ENCODE measurements at places on chromosomes 4 and X. TPM values are rescaled to one million over a fixed set of nuclear protein-coding genes. Genes with fewer than 3 reads are reported as not detected.
A peak's percentile ranks its signal among the peaks of the same experiment; 100 is the strongest.

GRCh38 chr4:117284736-117285135 lies 199.4 kb upstream of the TRAM1L1 start:
- no peak for ATAC-seq

The ZAR1 gene
- total RNA-seq, result not detected

The RBM10 gene
- total RNA-seq, result 30.2 TPM

The SPANXD gene
- total RNA-seq, result not detected

- no peak for ATAC-seq
Observed at GRCh38 chr4:6221301-6221850, 21.0 kb upstream of the JAKMIP1 start.

GRCh38 chr4:73661646-73662119 lies 41.4 kb upstream of the RASSF6 start:
- ATAC-seq, result no peak

DNA sequence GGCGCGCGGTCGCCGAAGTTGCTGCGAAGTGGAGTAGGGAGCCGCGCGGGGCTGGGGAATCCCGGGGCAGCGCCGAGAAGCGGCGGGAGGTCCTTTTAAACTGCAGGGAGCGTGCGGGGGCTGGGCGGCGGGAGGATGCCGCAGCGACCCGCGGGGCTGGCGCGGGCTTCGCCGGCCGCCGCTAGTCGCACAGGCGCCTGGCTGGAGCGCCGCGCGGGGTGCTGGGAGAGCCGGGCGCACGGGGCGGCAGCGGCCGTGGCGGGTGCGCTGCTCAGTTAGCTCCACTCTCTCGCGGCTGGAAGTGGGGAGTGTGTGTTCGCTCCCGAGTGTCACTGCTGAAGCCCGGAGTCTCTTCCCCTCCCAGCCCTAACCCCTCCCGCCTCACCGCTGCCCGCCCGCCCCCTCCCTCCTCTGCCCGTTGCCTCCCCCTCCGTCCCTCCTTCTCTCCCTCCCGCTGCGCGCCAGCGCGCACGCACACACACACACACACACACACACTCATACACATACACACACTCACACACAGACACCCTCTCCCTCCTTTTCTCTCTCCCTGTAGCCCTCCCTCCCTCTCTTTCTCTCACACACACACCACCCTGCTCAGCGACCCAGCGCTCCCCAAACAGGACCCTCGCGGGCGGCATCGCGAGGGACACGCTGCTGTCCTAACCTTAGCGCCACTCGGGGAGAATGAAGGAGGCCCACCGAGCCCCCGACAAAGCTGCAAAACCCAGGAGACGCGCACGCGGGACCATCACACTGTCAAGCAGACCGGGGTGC lies at the start of gene NDNF:
TSS of gene NDNF (minus strand) at position 312 of the 780 bp plus-strand sequence. CDS start 26,698 bp downstream, outside the sequence.
- ATAC-seq, result peak; percentile 76

The TMEM185A gene
- total RNA-seq, result 15.9 TPM

GRCh38 chr4:39525822-39526690 lies 1.2 kb downstream of the UGDH start:
- no peak for ATAC-seq

GRCh38 chrX:53357799-53358530 lies 64.5 kb downstream of the SMC1A start:
- ATAC-seq, result no peak

The MAMLD1 gene
- total RNA-seq, result 2.2 TPM

DNA sequence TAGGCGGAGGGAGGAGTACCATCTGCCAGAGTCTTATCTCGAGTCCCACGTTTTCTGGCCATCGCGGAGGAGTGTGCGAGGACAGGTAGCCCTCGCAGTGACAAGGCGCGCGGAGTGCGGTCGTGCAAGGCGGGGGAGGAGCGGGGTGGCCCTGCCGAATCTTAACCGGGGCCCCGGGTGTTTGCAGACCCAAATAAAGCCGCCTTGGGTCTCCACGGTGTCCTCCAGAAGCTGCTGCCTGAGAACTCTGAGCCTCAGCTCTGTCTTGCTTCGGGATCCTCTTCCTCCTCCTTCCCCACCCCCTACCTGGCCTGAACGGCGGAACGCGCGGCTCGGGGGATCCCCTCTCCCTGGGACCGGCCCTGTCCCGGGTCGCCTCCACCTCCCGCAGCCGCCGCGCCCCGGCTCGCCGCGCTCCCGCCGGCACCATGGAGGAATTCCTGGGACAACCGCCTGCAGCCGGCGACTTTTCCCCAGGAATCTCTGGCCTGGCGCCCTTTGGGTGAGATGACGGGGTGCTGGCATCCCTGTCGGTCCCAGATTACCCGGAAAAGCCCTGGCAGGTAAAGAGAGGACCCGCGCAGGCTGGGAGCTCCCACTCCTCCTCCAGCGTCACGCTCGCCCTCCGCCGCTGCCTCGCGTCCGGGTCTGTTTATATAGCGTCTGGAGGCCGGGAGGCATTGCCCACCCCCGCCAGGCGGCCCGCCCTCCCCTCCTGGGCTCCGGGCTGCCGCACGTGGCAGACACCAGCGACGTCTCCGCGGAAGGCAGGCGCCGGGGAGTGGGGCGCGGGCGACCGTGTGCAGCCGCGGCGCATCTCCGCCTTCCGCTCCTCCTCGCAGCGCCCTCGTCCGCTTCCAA lies at the start of gene GALNTL6:
TSS of gene GALNTL6 (plus strand) at position 740 of the 861 bp plus-strand sequence.
- peak; percentile 32 for ATAC-seq

The PNMA5 gene
- not detected for total RNA-seq

The RLIM gene
- total RNA-seq, result 30.2 TPM

DNA sequence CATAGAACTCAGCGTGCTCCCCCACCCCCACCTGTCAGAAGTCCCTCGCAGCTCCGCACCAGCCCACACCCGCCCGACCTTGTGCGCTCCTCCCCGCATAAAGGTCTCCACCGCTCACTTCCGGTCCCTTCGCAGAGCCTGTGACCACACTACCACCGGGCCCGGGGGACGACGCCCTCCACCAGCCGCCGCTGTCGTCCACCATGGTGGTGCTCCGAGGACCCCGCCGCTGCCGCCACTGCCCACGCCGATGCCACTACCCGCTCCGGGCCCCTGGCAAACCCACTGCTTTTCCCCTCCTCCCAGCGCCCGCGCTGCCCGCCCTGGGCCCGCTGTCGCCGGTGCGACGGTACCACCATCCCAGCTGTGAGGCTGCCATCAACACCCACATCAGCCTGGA lies 79.8 kb upstream of the LANCL3 start:
- ATAC-seq, result no peak
